ENCODE measurements at places on chromosomes 1 and 21.

- no peak for DNase-seq
Measured at GRCh38 chr1:20932437-20932977, 145.4 kb upstream of the HP1BP3 start.

DNA sequence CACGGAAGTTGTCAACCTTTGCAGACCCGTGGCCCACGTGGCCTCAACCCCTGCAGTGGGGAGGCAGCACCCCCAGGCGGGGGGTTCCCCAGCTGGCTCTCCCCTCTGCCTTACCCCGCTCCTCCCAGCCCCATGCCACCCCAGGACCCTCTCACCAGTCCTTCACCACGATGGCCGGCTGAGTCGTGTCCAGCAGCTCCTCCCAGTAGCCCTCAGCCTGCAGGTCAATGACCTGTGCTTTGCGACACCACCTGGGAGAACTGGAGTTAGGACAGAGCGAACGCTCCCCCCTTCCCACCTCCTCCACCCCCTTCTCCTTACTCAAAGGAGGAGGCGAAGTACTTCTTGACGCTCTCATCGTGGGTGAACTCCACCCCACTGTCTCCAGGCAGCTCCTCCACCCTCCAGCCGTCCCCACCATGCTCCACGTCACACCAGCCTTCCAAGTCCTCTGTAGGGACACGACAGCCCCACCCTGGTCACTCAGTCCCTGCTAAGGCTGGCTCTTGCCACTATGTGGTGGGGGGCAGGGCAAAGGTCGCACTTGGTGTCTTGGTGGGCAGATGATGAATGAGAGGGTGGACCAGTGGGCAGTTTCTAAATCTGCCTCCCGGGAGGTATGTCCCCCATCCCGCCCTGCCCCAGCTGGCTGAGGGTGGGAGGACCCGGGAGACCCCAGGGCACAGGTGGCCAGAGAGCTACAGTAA lies 4.5 kb downstream of the FBXO2 start:
- DNase-seq = no peak

- no peak for DNase-seq
Measured at GRCh38 chr1:245837718-245838117, 669.4 kb downstream of the SMYD3 start.

GRCh38 chr1:48785869-48786268 lies 9.2 kb upstream of the BEND5 start:
- DNase-seq = no peak

DNA sequence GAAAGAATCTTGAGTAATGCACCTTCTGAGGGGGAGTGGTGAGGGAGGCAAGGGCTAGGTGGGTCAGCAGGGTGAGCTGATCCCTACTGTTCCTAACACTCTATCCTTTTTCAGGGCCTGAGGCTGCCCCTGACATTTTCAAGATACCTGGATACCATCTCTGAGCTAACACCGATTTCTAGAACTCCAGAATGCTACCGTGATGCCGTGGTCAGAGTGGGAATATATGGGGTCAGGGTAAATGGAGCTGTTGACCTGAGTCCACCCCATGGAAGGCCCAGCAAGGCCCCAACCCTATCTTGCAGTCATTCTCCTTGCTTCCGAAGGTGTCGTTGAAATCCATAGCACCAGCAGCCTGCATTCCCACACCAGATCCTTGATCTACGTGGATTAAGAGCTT lies 18.0 kb upstream of the PTPRF start:
- peak; percentile 54 for DNase-seq

- DNase-seq = no peak
Measured at GRCh38 chr1:56414728-56415224, 164.6 kb downstream of the PLPP3 start.
